Brain pericyte (primary cell): ENCODE measurements at places on chromosomes 12 and 14.

- DNase-seq, result no peak
Observed at GRCh38 chr12:47752552-47752951, 6.1 kb downstream of the RAPGEF3 start.

- no peak for DNase-seq
Observed at GRCh38 chr12:18068355-18068754, 21.6 kb downstream of the RERGL start.

- no peak for DNase-seq
Observed at GRCh38 chr12:25979059-25979458, 20.6 kb downstream of the RASSF8 start.

- no peak for DNase-seq
Observed at GRCh38 chr14:94998110-94998509, 159.2 kb downstream of the DICER1 start.

DNA sequence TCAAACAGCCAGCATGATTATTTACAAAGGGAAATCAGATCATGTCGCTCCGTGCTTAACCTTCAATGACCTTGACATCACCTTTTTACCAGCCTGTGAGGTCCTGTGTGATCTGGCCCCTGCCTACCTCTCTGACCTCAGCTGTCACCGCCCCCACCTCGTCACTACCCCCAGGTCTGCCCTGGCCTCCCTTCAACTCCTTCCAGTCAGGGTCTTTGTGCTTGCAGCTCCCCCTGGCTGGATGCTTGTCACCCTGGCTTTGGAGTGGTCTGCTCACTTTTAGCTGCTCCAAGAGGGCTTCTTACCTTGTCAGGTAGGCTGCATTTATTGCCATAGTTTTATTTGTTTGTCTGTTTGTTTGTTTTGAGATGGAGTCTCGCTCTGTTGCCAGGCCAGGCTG lies 8.2 kb upstream of the MAX start:
- no peak for DNase-seq

- DNase-seq, result no peak
Observed at GRCh38 chr12:58773986-58774385, 146.3 kb downstream of the LRIG3 start.

GRCh38 chr12:72699362-72699761 lies 427.2 kb downstream of the TRHDE start:
- DNase-seq, result no peak

DNA sequence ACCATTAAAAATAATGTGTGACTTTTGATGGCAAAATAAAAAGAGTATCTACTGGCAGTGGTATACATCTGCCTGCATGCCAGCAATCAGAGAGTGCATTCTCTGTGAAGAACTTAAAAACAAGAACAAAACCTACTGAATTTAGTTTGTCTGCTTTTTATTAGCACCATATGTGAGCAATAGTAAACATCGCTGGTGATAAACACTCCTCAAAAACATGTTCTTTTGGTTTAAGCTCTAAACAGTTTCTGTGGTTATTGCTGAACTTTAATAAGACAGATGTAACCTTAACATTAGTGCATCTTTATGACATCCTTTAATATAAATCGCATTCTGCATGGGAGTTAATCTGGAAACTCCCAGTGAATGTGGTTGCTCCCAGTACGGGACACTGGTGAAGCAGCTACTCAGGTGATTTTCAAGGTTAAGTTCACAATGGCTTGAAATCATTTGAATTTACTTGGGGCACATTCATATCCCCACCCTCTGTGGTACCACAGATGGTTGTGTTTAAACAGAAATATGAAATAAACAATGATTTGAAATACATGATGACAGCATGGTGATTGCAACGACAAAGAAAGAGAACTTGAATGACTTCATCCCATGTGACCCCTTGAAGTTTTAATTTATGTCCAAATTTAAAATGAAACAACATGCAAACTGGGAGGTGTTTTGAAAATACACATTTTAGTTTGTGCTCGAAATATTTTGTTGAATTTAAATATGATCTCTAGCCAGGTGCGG lies 285.9 kb downstream of the FOXN3 start:
- DNase-seq, result no peak

DNA sequence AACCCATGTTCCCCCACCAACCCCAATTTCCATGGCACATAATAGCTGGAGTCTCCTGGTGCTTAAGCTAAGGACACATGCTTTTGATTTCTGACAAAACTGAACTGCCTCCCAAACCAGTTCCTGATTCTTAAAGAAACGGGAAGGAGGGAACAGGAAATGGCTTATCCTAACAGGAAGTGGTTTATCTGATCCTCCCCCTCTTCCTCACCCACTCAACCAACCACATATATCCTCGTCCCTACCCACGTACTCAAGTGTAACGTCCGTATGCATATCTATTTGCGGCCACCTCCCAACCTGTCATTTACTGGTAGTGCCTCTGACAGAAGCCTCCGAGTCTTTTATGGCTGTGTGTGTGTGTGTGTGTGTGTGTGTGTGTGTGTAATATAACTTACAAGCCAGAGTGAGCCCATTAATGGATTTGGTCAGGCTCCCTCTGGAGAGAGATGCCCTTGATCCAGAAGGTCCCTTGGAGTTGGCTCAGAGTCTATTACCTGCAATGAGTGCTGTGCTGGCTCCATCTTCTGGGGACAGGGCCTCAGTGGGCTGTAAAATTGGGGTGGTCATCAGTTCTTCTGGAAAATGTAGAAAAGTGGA lies 7.7 kb downstream of the DAZAP2 start:
- DNase-seq, result no peak

GRCh38 chr12:60539592-60539991 lies 943.8 kb downstream of the SLC16A7 start:
- no peak for DNase-seq

DNA sequence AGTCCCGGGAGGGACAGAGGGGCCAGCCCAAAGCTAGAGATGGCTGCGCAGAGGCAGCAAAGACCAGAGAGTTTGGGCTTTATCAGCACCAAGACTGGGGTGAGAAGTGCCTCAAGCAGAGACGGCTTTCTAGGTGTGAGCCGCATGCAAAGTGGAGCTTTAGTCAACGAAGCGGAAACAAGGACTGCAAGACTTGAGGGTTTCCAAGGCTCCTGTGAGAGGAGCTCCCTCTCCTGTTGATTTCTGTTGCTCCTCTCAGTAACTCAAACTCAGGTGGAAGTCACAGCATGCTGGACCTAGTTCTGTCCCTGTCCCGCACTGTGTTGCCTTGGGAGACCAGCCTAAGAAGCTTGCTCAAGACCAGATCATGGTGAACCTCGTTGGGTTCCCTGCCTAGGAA lies 327.8 kb downstream of the MED13L start:
- no peak for DNase-seq

DNA sequence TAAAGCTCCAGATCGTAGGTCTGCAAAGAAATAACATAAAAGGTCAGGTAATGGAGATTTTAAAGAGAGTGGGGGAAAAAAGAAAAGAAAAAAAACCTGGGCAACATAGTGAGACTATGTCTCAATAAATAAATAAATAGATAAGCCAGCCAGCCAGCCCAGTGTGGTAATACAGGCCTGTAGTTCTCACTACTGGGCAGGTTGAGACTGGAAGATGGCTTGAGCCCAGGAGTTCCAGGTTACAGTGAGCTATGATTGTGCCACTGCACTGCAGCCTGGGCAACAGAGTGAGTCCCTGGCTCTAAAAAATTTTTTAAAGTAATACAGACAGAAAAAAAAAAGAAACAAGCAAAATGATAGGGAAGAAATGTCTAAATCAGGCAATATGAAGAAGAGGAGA lies 43.2 kb upstream of the BBS10 start:
- DNase-seq, result no peak
